Ammon's horn (tissue), 1 donor: ENCODE measurements at places on chromosomes 1 and 21.

GRCh38 chr1:116018007-116018406 lies 41.7 kb downstream of the SLC22A15 start:
- DNase-seq = no peak

- no peak for DNase-seq
Observed at GRCh38 chr1:231236938-231237337, 4.1 kb upstream of the GNPAT start.

GRCh38 chr1:77227381-77227780 lies 8.2 kb upstream of the PIGK start:
- no peak for DNase-seq

- no peak for DNase-seq
Observed at GRCh38 chr1:164763098-164763497, 204.1 kb downstream of the PBX1 start.

- no peak for DNase-seq
Observed at GRCh38 chr1:10793129-10793651, 3.3 kb downstream of the CASZ1 start.
